ENCODE measurements at places on chromosomes 13 and 19.

DNA sequence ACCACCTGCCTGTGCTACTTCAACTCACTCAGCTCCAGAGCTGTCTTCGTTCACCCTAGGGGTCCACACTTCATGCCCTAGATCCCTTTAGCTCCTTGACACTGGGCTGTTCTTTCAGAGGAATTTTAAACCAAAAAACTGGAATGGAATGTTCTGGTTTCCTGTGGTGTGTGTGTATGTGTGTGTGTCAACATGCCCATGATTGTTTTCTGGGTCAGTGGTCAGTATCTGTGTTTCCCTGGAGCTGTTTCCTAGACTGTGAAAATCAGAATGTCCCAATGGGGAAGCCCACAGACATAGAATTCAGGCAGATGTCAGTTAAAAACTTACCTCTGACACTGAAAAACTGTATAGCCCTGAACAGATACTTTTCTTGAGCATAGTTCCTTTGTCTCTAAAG lies 1.3 kb downstream of the PMIS2 start:
- peak; percentile 32 for DNase-seq

GRCh38 chr13:28485097-28485496 lies 9.8 kb downstream of the FLT1 start:
- no peak for DNase-seq

DNA sequence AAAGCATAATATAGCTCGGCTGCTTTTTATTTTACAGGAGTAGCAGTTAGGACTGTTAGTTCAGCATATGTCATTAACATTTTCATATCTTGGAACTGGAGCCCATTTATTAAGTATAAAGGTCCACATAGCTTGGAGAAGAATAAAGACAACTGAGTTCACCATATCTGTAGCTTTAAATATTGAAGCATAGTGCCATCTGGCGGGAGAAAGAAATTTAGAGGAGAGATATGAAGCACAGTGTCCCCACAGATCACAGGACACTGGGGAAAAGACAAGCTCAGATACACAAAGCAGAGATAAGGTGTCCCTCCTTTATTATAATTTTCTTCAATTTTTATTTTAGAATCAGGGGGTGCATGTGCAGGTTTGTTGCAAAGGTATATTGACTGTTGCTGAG lies 104.7 kb upstream of the FREM2 start:
- DNase-seq: peak; percentile 30

- DNase-seq: no peak
Observed at GRCh38 chr13:51241720-51242119, 19.5 kb downstream of the FAM124A start.

DNA sequence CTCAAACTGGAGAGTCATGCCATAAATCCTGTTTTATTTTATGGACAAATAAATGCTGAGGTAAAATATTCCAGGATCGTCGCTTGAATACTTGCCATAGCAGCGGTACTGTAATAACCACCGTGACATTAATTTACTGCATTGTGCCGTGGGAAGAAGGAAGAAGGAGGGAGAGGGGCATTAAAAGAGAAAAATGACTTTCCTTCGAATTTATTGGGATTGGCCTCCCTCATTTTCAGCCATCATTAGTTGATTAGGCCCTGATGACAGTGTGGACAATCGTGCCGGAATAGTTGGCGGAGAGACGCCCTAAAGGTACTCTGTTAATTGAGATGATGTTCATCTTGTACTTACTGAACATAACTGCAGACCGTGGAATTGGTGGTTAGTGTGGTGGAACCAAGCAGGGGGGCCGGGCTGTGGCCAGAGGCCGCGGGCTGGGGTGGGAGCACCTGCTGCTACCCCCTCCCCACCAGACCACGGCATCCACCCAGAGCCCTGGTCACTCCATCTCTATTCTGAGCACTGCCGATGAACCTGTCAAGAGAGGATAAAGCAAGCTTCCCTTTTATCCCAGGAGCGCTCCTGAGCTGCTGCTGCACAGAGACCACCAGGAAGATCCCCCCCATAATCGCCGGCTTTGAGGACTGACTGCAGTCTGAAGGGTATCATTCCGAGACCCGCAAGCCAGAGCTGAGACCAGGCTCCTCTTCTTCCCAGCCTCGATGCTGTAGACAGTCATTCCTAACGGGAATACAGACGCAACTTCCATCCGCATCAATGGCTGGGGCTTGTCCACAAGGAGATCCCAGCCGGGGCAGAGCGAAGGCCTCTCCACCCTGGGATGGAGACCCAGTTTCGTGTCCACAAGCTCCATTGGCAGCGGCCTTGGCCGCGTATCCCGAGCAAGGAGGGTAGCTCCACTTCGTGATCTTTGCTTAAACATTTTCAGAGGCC lies 168.3 kb upstream of the TSHZ3 start:
- no peak for DNase-seq

DNA sequence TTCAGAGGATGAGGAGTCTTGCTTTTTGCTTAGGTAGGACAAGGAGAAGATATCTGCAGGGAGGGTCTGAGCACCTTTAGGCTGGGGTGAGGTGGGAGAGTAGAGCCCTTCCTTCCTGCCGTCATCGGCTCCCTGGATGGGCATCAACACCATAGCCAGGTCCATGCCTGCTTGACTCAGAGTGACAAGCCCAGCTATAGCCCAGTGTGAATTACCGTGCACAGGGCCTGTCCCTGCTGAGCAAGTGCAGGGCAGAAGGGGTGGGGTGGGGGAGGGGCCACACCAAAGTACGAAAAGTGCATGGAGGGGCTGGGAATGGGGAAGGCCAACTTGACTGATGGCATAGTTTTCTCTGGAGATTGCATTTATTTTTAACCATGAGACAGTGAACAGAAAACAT lies 30.3 kb upstream of the RNF113B start:
- DNase-seq: no peak

DNA sequence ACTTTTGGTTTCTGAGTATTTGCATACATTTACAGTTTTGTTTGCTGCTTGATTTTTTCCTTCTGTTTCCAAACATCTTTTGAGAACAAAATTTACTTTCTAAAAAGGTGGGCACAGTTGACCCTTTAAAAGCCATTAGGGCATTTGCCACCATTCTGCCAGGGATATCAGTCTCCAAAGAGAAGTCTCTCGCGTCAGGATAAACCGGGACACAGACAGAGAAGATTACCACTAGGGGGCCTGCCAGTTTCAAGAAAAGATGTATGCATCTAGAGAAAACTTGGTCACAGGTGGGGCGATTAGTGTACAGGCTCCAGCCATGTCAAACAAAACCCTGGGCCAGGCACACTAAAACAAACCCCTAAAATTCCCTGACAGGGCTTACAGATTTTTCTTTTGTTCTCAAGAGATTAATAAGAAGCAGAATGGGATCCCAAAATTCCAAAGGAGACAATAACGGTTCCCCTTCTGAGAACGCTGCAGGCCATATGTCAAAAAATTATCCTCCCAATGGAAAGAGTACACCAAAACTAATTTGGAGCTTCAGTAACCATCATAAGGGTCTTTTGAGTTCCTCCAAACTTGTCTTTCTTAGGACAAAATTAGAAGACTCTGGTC lies 10.7 kb upstream of the PABPC3 start:
- peak; percentile 45 for DNase-seq

- DNase-seq: no peak
Observed at GRCh38 chr19:875265-875879, 15.9 kb downstream of the CFD start.

DNA sequence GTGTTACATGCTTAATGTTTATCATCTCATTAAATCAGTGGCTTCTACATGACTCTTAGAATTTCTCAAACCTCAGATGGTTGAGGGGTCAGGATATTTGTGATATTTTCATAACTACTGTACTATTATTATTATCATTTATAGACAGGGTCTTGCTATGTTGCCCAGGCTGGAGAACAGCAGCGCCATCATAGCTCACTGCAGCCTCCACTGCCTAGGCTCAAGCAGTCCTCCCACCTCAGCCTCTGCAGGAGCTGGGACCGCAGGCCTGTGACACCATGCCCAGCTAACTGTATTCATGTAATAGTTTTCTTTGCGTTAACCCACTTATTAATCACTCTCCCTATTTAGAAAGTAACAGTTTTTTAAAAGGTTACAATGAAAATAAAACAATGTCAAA lies 9.5 kb downstream of the IER2 start:
- no peak for DNase-seq

DNA sequence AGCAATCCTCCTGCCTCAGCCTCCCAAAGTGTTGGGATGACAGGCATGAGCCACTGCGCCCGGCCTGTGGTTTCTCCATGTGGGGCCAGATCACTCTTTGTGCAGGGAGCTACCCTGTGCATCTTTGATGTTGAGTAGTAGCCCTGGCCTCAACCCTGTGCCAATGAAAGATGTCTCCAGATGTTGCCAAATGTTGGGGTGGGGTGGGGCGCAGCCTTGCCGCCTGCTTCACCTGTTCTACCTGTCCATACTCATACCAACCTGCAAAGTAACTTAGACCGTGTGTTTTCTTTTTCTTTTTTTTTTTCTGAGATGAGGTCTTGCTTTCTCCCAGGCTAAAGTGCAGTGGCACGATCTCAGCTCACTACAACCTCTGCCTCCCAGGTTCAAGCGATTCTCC lies 20.9 kb downstream of the IER2 start:
- DNase-seq: no peak

- no peak for DNase-seq
Observed at GRCh38 chr19:53597023-53597422, 34.8 kb upstream of the DPRX start.

DNA sequence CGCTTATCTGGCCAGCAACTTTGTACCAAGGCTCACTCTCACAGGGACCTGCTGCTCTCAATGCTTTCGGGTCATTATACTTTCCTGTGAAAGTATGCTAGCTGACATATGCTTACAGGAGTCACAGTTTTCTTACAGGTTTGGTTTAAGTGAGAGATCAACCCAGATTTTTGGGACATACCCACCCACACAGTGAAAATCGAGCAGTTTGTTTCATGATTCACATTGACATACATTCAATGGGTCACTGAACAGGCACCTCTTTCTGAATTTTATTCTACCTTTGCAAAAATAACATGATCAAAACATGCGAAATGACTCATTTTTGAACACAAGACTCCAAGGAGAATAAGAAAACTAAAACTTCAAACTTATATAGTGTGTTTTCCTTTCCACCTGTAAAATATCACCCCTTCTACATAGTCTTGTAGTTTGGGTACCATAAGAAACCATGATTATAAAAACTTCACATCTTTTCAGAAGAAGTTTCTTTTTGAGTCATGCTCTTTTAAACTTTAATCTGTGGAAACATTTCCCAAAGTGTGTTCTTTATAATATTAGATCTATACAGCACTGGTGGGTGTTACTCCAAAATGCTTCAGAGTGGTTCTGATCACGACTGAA lies 44.3 kb upstream of the TEX29 start:
- DNase-seq: no peak

Measured in retina (tissue), 1 donor.